ENCODE measurements at places on chromosomes 5 and 9.

- H3K27me3 ChIP-seq: no peaks in the 10 kb centered on the region
- peaks cover 38% of the 10 kb centered on the region for H3K36me3 ChIP-seq
- no peak for DNase-seq
- H3K4me3 ChIP-seq: no peak overlapping the region
Observed at GRCh38 chr9:137740312-137740711, 121.5 kb downstream of the EHMT1 start.

GRCh38 chr9:34994260-34994899, 4.8 kb downstream of the DNAJB5 start:
- H3K27me3 ChIP-seq: no peaks in the 10 kb centered on the region
- no peak overlapping the region for H3K4me3 ChIP-seq
- no peak overlapping the region for H3K27ac ChIP-seq
- peaks cover 3% of the 10 kb centered on the region for H3K36me3 ChIP-seq
- no peak for DNase-seq
- peaks cover 20% of the 10 kb centered on the region for H3K4me1 ChIP-seq

- peaks cover 61% of the 10 kb centered on the region for H3K36me3 ChIP-seq
- H3K27me3 ChIP-seq: no peaks in the 10 kb centered on the region
- no peaks in the 10 kb centered on the region for H3K4me1 ChIP-seq
- H3K27ac ChIP-seq: no peak overlapping the region
- H3K4me3 ChIP-seq: no peak overlapping the region
- DNase-seq: no peak
Observed at GRCh38 chr9:120421977-120422376, 158.0 kb downstream of the CDK5RAP2 start.

GRCh38 chr5:111993242-111993641, 236.2 kb upstream of the NREP start:
- H3K4me1 ChIP-seq: no peaks in the 10 kb centered on the region
- DNase-seq: no peak
- H3K27me3 ChIP-seq: no peaks in the 10 kb centered on the region

DNA sequence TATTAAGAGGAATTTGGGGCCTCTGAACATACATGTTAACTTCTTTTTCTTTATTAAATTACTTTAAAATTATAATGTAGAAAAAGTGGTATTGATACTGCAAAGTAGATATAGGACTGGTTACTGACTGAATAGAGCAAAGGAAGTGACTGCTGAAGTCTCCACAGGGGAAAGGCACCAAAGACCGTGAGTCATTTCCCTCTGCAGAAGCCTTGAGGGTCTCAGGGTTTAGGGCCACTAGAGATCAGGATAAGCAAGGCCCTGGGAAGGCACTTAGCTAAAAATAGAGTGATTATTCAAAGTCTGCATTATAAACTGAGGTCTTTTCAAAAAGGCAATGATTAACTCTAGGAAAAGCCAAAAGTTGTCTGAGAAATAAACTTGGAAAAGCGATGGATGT, 44.7 kb upstream of the ITGA1 start:
- no peaks in the 10 kb centered on the region for H3K27me3 ChIP-seq
- H3K27ac ChIP-seq: peak overlapping the region; percentile 86
- peaks cover 74% of the 10 kb centered on the region for H3K4me1 ChIP-seq
- no peak for DNase-seq
- H3K4me3 ChIP-seq: peak overlapping the region; percentile 15

- H3K4me3 ChIP-seq: no peak overlapping the region
- peaks cover 97% of the 10 kb centered on the region for H3K36me3 ChIP-seq
- DNase-seq: peak; percentile 23
- H3K27me3 ChIP-seq: no peaks in the 10 kb centered on the region
- H3K4me1 ChIP-seq: peaks cover 97% of the 10 kb centered on the region
Observed at GRCh38 chr5:170265522-170265921, 32.1 kb downstream of the LCP2 start.

GRCh38 chr9:24608599-24608998, 62.9 kb upstream of the IZUMO3 start:
- H3K27me3 ChIP-seq: no peaks in the 10 kb centered on the region
- no peak for DNase-seq
- no peak overlapping the region for H3K4me3 ChIP-seq
- H3K36me3 ChIP-seq: no peaks in the 10 kb centered on the region
- H3K27ac ChIP-seq: no peak overlapping the region

- no peak overlapping the region for H3K27ac ChIP-seq
- peaks cover 42% of the 10 kb centered on the region for H3K27me3 ChIP-seq
- peaks cover 19% of the 10 kb centered on the region for H3K4me1 ChIP-seq
Observed at GRCh38 chr9:88174324-88174723, 36.0 kb upstream of the SPATA31C2 start.

DNA sequence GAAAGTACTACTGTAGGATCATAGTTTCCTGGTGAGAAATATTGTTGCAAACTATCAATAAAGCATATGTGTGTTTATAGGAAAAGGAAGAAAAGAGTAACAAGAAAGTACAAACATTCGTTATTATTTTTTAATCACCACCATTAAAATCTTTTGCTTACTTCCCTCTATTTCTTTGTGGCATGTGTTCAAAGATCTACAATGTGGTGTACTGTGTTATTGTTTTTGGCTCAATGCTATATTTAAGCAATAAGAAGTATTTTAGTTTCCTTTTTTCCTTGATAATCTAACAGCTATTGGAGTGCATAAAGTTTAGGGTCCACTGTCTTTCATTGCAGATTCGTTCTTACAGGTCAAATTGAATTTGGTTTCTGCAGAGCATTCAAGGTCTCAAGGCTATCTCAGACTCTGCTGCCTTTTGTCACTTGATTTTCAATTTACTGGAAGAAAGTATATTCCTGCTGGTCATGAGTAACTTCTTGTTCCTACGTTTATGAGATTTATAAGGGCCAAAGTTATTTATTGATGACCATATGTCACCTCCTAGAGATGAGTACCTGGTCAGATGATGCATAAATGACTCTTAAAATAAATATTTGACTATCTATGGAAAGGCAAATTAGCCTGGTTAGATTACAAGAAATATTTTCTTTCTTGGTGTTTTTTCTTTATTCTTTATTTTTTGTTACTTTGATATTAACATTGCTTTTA, 323.0 kb downstream of the TMEM167A start:
- DNase-seq: no peak
- H3K27me3 ChIP-seq: no peaks in the 10 kb centered on the region
- peaks cover 9% of the 10 kb centered on the region for H3K36me3 ChIP-seq
- peaks cover 6% of the 10 kb centered on the region for H3K4me1 ChIP-seq
- H3K4me3 ChIP-seq: no peak overlapping the region

DNA sequence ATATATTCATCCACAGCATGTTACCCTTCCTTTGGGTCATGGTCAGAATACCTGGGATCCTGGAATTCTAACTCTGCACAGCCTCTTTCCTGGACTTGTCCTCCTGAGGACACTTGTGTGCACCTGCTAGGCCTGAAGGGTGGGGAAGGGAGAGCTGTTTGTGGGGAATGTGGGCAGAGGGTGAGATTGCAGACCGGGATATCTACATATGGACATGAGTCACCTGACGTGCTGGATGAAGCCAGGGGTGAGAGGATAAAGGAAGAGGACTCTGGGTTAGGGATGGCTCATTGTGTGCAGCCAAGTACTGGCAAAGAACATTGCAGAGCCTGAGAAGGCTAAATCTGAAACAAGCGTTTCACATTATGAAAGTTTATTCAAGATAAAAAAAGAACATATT, 241.4 kb upstream of the RPS23 start:
- no peak for DNase-seq
- no peaks in the 10 kb centered on the region for H3K36me3 ChIP-seq
- H3K27ac ChIP-seq: no peak overlapping the region
- no peak overlapping the region for H3K4me3 ChIP-seq
- H3K4me1 ChIP-seq: no peaks in the 10 kb centered on the region

- H3K36me3 ChIP-seq: no peaks in the 10 kb centered on the region
- peaks cover 11% of the 10 kb centered on the region for H3K4me1 ChIP-seq
- H3K4me3 ChIP-seq: no peak overlapping the region
- no peak overlapping the region for H3K27ac ChIP-seq
- DNase-seq: no peak
- no peaks in the 10 kb centered on the region for H3K27me3 ChIP-seq
Observed at GRCh38 chr5:179788193-179788854, 5.5 kb upstream of the LTC4S start.

DNA sequence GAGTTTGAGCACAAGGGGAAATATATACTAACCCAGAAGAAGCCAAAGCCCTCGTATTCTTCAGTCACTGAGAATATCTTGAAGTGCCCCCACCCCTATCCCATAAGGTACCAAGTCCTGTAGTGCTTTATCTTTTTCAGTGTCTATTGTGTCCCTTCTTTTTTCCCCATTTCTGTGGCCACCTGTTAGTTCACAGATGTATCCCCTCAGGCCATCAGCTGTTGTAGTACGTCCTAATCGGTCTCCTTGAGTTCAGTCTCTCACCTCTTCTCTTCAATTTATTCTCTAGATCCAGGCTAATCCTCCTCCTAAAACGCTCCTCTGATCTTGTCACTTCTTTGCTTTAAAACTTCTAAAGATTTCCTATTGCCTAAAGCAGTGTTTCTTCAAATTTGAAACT, 10.4 kb downstream of the RGS7BP start:
- H3K36me3 ChIP-seq: no peaks in the 10 kb centered on the region
- H3K4me3 ChIP-seq: no peak overlapping the region
- no peaks in the 10 kb centered on the region for H3K4me1 ChIP-seq
- no peak overlapping the region for H3K27ac ChIP-seq
- H3K27me3 ChIP-seq: no peaks in the 10 kb centered on the region

GRCh38 chr5:139649082-139649991, 1.2 kb downstream of the CXXC5 start:
- DNase-seq: no peak
- H3K4me3 ChIP-seq: peak overlapping the region; percentile 69
- H3K27me3 ChIP-seq: peaks cover 56% of the 10 kb centered on the region
- peaks cover 72% of the 10 kb centered on the region for H3K4me1 ChIP-seq

DNA sequence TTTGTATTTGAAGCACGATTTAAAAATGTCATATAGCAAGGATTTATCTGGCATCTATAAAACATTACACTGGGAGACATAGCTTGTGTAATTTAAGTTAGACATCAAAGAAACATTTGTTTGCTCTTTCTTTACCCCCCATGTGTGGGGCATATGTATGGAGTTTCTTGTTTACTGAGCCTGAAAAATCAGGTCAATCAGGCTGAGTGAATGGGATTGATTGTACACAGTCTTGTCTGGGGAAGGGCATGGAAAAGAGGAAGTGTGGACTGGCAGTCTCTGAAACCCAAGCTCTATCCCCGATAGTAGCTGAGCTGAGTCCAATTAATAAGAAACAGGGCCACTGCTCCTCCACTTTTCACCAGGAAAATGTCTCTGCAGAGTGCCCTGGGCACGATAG, 49.4 kb downstream of the SLC46A2 start:
- H3K27me3 ChIP-seq: no peaks in the 10 kb centered on the region
- no peak overlapping the region for H3K4me3 ChIP-seq
- H3K4me1 ChIP-seq: peaks cover 14% of the 10 kb centered on the region
- H3K36me3 ChIP-seq: no peaks in the 10 kb centered on the region
- H3K27ac ChIP-seq: no peak overlapping the region

GRCh38 chr9:106784076-106784475, 78.9 kb upstream of the ZNF462 start:
- no peak for DNase-seq
- H3K36me3 ChIP-seq: no peaks in the 10 kb centered on the region
- no peak overlapping the region for H3K4me3 ChIP-seq
- H3K27me3 ChIP-seq: no peaks in the 10 kb centered on the region
- H3K27ac ChIP-seq: no peak overlapping the region
- no peaks in the 10 kb centered on the region for H3K4me1 ChIP-seq

DNA sequence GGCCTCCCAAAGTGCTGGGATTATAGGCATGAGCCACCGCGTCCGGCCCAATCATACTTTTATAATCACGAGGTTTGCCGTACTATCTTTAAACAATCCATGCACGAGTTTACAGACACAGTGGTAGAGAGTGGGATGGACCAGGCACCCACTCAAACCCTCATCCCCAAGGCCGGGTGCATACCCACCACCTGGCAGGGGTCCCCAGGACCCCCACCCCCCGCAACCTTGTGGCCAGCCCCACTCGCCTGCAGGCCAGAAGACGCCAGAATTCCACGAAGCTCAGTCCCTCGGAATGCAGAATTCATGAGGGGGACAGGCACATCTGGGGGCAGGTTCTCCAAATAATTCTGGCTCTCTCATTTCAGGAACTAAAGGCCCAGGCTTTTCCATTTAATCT, 17.1 kb downstream of the NACC2 start:
- no peaks in the 10 kb centered on the region for H3K36me3 ChIP-seq
- peaks cover 12% of the 10 kb centered on the region for H3K4me1 ChIP-seq
- DNase-seq: no peak
- H3K4me3 ChIP-seq: no peak overlapping the region

DNA sequence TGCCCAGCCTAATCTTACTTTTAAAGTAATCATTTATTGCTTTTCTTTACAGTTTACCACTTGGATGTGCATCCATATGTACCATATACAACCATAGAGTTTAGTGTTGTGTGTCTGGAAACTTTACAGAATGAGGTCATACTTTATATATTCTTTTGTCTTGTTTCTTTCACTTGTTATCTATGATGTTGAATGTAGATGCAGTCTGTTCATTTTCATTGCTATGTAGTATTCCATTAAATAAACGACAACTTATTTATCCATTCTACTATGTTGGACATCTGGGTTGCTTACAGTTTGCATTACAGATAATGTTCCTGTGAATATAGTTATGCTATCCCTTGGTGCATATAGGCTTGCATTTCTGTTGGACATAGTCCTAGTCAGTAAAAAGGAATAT, 21.3 kb upstream of the SMIM15 start:
- peaks cover 2% of the 10 kb centered on the region for H3K27me3 ChIP-seq
- no peak overlapping the region for H3K4me3 ChIP-seq
- H3K27ac ChIP-seq: no peak overlapping the region
- no peak for DNase-seq

GRCh38 chr5:77143998-77144836, 57.1 kb upstream of the ZBED3 start:
- H3K27ac ChIP-seq: no peak overlapping the region
- no peaks in the 10 kb centered on the region for H3K36me3 ChIP-seq
- peaks cover 5% of the 10 kb centered on the region for H3K4me1 ChIP-seq

GRCh38 chr5:139446956-139447779, 7.8 kb upstream of the DNAJC18 start:
- DNase-seq: no peak
- H3K4me1 ChIP-seq: peaks cover 45% of the 10 kb centered on the region
- peaks cover 16% of the 10 kb centered on the region for H3K27me3 ChIP-seq
- no peak overlapping the region for H3K27ac ChIP-seq
- H3K36me3 ChIP-seq: no peaks in the 10 kb centered on the region
- H3K4me3 ChIP-seq: no peak overlapping the region

DNA sequence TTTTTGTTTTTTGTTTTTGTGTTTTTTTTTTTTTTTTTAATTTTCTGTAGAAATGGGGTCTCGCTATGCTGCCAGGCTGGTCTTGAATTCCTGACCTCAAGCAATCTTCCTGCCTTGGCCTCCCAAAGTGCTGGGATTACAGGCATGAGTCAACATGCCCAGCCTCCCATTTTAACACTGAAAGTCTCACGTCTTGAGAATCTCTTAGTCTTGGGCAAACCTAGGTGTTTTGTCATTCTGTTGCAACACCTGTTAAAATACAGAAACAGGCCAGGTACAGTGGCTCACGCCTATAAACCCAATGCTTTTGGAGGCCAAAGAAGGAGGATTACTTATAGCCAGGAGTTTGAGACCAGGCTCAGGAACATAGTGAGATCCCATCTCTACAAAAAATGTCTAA, 599.0 kb downstream of the TLR4 start:
- H3K27me3 ChIP-seq: no peaks in the 10 kb centered on the region
- no peaks in the 10 kb centered on the region for H3K36me3 ChIP-seq
- no peak for DNase-seq
- H3K4me1 ChIP-seq: no peaks in the 10 kb centered on the region
